ENCODE measurements at places on chromosomes 2 and 18.

GRCh38 chr18:32776561-32776960 is 3.7 kb upstream of the KLHL14 start:
- no peak for DNase-seq

DNA sequence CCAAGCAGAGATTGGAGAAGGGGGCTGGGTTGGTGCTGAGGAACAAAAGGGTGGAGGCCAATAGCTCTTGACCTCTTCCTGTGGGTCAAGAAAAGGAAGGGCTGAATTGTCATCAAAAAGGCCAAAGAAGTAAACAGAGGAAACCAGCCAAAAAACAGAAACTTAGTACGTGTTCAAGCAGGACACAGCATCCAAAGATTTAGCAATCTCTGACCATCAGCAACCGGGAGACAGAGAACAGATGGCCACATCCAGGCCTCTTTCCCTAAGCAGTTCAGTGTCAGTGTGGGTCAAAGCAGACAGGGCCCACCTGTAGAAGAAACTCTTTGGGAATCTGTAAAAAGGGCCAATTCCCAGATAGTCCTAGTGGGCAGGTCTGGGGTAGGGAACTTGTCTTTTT is 2.9 kb downstream of the DNPEP start:
- no peak for DNase-seq

DNA sequence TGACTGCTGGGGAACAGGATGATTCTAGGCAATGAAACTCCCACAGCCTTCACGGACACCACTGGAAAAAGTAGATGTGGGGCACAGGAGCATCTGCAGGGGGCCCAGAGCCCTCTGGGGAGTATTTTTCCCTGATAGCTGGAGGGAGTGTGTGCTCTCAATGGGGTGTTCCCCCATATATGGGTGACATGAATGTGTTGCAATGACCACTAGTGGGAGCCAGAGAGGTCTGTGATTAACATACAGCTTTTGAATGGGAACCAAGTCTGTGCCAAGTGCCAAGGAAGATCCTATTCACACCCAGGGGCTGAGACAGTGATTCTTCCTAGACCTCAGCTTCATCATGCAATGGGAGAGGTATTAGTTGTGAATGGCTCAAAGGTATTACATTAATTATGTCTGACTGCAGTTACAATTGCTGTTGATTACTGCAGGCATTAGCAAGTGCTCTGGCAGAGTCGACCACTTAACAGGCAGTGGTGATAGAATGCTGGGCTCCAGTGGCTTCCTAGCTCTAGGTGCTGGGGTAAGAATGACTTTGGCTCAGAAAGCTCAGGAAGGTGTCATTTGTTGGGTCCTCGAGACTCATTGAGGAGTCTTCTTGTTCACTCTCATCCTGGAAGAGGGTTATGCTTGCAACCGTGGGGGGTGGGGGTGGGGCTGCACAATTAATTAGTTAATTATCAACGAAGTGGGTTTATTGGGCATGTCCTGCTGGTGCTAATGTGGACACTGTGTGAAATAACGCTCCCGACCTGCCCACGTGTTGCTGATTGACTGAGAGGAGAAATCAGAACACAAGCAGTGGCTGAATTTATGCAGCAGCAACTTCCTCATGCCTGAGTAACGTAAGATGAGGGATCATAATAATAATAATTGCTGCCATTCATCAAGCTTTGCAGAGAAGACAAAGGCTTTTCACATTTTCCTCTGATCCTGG is 194.1 kb downstream of the CLIP4 start:
- peak; percentile 6 for DNase-seq

DNA sequence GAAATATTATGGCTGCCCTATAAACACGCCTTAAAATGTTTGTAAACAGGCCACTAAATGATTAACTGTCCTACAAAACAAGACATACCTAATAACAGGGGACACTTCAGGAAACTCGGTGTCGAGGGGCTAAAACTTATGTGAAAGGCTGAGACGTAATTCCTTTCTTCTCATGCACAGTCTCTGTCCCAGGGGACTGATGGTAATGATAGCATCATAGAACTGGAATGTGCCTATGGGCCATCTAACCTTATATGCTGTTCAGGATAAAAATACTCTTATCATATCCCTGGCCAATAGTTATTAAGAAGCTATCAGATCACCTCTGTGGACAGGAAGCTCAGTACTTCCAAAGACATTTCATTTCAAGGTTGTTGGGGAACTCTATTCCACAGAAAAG is 252.6 kb upstream of the RASGRP3 start:
- DNase-seq = no peak

DNA sequence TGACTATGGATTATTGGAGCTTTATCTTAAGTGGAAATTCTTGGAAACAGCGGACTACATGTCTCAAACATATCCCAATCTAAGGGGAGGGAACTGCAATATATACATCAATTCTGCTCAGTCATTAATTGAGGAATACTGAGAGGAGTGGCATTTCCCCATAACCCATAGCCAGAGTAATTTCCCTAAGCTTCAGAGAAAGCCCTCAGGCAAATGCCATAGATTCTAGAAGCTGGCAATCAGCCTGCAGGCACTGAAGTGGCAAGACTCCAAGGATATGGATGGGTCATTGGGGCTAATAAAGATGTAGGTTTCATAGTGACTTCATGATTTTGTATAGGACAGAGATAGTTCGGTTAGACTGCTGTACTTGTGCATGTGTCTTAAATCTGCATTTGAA is 1960.5 kb upstream of the PIK3C3 start:
- DNase-seq = no peak

DNA sequence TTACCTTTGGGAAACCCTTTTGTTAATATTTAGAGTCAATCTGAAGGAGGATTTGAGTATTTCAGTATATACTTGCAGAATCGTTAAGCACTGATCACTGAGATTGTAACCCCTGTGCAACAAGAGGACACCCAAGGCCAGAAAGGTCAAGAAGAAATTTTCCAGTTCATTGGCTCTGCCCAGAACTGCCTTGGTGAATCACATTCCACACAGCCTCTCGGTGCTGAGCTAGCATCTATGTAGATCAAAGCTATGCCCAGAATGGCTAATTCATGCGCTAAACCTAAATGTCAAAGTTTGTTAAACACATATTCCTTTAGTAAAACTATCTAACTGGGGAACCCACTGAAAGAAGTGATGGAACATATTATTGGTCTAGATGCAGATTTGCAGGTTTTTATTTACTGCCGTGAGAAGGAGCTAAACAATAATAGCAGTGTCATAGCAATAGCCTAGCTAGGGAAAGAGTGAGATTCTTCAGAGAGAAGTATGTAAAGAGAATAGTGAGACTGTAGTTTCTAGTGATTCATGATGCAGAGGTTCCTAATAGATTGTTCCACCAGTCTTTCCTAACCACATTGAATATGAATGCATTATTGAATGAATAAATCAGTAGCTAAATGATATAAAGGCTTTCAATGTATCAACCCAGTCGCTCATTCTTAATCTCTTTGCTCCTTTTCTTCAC is 423.2 kb upstream of the CRIM1 start:
- DNase-seq = no peak

- DNase-seq = no peak
These were observed 22.5 kb downstream of the STAT4 start for GRCh38 chr2:191128172-191128910.

All from NCI-H510A (cell line).